ENCODE measurements at places on chromosomes 7 and 10. TPM values are rescaled to one million over a fixed set of nuclear protein-coding genes. Genes with fewer than 3 reads are reported as not detected.
A peak's percentile ranks its signal among the peaks of the same experiment; 100 is the strongest.

The SDK1 gene
- 10.1 TPM for total RNA-seq

The ZNF25 gene
- total RNA-seq, result 4.9 TPM

DNA sequence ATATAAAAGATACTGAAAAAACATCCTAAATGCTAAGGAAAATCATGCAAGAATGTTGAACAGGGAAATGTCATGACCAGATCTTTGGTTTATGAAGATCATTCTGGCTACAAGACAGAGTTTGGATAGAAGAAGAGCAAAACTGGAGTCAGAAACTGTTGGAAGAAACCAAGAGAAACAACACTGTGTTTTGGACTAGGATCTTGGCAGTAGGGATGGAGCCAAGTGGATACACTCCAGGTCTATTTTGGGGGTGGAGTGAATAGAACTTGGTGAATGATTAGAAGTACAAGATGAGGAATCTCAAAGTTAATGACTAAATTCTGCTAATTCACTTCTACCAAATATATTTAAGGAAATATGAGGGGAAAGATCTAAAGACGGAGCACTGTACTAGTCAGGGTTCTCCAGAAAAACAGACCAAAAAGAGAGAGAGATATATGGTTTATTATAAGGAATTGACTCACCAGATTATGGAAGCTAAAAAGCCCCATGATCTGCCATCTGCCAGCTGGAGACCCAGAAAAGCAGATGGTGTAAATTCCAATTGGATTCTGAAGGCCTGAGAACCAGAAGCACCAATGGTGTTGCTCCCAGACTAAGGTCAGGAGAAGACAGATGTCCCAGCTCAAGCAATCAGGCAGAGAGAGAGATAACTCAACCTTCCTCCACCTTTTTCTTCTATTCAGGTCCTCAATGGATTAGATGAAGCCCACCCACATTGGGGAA is 254.9 kb downstream of the TRIL start:
- no peak overlapping the region for H3K27ac ChIP-seq
- no peak overlapping the region for H3K4me3 ChIP-seq
- DNase-seq, result no peak
- no peaks in the 10 kb centered on the region for H3K36me3 ChIP-seq

The STRA8 gene
- total RNA-seq, result not detected

The CTAGE8 gene
- 5.4 TPM for total RNA-seq

The TMEM176A gene
- total RNA-seq, result 30.8 TPM

The TAS2R41 gene
- not detected for total RNA-seq

DNA sequence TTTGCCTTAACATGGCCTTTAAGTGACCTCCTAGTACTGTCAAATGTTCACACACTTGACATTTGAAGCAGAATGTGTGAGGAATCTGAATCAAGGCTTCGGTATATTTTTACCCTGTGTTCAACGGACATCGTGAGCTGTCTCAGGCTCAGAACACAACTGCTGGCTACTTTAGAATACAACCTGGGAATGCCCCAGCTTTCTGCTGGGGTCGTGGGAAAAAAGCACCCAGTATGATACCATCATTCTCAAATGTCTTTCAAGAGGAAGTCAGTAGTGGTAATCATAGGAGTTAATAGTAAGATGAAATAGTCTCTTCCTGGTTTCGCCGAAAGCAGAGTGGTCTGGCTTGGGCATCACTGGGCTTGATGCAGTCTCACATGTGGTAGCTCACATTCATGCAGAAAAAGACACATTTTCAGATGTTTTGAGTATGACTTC is 67.2 kb downstream of the CREB5 start:
- H3K4me1 ChIP-seq, result no peaks in the 10 kb centered on the region
- no peaks in the 10 kb centered on the region for H3K27me3 ChIP-seq
- H3K4me3 ChIP-seq, result no peak overlapping the region
- no peaks in the 10 kb centered on the region for H3K36me3 ChIP-seq
- no peak for DNase-seq

DNA sequence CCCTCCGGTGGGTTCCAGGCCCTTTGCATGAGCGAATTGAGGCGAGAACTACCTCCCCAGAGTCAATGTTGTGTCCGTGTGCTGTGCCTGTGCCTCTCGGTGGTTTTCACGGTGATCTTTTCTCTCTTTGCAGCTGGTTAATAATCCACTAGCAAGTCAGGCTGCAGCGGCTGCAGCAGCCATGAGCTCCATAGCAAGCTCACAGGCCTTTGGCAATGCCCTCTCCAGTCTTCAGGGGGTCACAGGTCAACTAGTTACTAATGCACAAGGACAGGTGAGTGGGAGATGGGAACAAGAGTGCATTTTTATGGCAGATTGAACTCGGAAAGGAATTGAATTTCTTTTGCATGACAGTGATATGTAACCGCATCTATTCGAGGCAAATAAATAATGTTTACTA is 159.7 kb upstream of the YAE1 start:
- no peaks in the 10 kb centered on the region for H3K4me1 ChIP-seq
- no peak overlapping the region for H3K4me3 ChIP-seq
- no peaks in the 10 kb centered on the region for H3K36me3 ChIP-seq
- H3K27ac ChIP-seq, result peak overlapping the region; percentile 5

- H3K4me3 ChIP-seq, result no peak overlapping the region
- DNase-seq, result no peak
- H3K27ac ChIP-seq, result no peak overlapping the region
- peaks cover 13% of the 10 kb centered on the region for H3K4me1 ChIP-seq
- no peaks in the 10 kb centered on the region for H3K27me3 ChIP-seq
Observed at GRCh38 chr10:22690614-22691431, 23.6 kb downstream of the PIP4K2A start.

DNA sequence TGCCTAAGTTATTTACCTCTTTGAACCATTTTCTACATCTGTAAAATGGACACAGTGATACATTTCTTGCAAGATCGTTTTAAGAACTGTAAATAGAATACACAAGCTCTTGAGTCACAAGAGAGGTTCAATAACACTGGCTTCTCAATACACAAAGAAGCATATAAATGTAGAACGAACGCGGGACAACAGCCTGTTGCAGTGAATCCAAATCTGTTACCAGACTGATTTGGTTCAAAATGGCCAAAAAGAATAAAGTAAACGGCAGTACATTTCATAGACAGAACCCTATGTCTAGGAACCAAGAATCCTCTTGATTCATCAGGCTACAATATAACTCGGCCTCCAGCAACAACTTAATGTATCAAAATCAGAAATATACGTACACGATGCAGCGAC is 701 bp downstream of the MTPAP start:
- H3K36me3 ChIP-seq, result no peaks in the 10 kb centered on the region
- H3K4me3 ChIP-seq, result peak overlapping the region; percentile 94
- DNase-seq, result no peak
- H3K27ac ChIP-seq, result peak overlapping the region; percentile 88

DNA sequence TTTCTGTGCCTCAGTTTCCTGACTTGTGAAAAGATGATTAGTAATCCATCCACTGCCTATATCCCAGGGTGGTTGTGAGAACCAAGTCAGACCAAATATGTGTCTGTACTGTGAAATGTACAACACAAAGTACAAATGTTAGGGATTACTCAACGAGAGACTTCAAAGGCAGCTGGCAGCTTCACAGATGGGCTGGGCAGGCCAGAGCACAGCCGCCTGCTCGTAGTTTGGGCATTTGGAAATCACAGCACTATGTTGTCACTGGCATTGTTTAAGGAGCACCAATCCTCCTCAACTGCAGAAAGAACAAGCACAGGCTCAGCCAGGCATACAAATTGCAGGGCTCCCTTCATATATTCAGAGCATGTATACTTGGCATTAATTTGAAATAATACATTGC is 64.5 kb upstream of the C10orf90 start:
- H3K4me1 ChIP-seq, result no peaks in the 10 kb centered on the region
- H3K27ac ChIP-seq, result no peak overlapping the region
- no peak for DNase-seq
- no peaks in the 10 kb centered on the region for H3K27me3 ChIP-seq
- H3K4me3 ChIP-seq, result no peak overlapping the region

- H3K27me3 ChIP-seq, result no peaks in the 10 kb centered on the region
- H3K27ac ChIP-seq, result no peak overlapping the region
- no peak overlapping the region for H3K4me3 ChIP-seq
- no peaks in the 10 kb centered on the region for H3K36me3 ChIP-seq
- no peaks in the 10 kb centered on the region for H3K4me1 ChIP-seq
Observed at GRCh38 chr7:31647511-31647910, 39.5 kb upstream of the PPP1R17 start.

DNA sequence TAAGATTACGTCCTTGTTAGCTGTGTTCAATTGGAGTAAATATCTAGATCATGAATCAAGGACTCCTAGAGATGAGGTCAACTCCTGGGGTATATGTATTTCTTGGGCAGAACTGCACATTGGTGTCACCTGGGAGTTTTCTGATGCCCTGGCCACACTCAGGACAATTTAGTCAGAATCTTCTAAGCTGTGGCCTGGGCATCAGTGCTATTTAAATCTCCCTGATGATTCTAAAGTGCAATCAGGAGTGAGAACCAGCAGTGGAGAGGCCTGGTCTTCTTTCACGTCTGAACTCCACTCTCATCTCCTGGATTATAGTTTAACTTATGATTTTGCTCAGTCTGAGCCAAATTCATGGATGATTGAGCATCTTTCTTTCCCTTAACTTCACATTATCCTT is 218.0 kb downstream of the BMPER start:
- no peak for DNase-seq
- no peak overlapping the region for H3K4me3 ChIP-seq
- H3K27ac ChIP-seq, result no peak overlapping the region

The LBX1 gene
- not detected for total RNA-seq

The TACR2 gene
- total RNA-seq, result 13.3 TPM

DNA sequence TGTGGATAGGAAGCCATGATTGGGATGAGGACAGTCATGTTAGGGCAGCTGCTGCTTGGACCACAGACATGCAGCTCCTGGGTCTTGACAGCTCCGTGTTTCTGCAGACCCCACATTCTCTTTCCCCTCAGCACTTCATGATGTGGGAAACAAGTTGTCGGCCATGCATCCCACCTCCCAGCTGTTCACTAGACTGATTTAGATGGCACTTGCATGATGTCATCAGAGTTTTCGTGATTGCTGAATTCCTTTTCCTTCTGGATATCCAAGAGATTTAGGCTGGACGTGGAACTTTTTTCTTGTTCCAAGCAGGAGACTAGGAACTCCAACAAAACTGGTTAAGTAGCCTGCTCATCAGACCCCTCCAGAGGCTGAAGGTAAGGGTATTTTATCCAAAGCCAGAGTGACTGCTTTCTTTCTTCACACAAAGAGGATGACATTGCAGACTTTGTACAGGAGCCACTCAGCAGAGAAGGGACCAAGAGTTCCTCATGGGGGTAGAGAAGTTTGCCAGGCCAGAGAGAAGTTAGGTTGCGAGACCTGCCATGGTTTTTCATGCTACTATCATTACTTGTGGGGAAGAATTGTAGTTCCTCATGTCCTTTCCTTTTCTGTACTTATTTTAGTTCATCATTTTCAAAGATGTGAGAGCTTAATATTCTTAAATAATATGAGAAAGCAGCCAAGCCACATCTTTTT is 117.7 kb upstream of the GJD4 start:
- no peak overlapping the region for H3K27ac ChIP-seq
- H3K4me3 ChIP-seq, result no peak overlapping the region
- no peaks in the 10 kb centered on the region for H3K27me3 ChIP-seq
- no peak for DNase-seq
- H3K36me3 ChIP-seq, result no peaks in the 10 kb centered on the region

The DNA2 gene
- total RNA-seq, result 16.3 TPM

DNA sequence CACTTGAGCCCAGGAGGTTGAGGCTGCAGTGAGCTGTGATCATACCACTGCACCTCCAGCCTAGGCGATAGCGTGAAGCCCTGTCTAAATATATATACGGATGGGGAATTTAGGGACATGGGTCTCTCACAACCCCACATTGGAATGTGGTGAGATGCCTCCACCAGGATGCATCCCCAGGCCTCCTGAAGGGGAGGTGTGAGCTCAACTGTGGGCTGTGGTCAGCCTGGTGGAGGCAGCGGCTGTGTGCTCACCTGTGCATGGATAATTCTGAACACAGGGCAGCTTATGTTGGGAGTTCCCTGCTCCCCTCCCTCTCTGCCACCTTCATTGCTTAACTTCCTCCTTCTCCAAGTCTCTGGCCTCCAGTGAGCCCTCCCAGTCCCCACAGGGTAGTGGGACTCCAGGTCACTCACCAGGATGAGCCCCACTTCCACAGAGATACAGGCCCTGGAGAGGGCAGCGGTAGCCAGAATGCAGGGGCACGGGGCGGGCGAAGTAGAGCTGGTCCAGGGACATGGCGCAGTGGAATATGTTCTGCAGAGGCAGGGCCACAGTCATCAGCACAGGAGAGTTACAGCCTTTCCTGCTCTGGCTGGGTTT is 30.4 kb downstream of the PYROXD2 start:
- H3K4me3 ChIP-seq, result no peak overlapping the region
- H3K4me1 ChIP-seq, result no peaks in the 10 kb centered on the region
- DNase-seq, result no peak
- no peak overlapping the region for H3K27ac ChIP-seq
- no peaks in the 10 kb centered on the region for H3K27me3 ChIP-seq
- H3K36me3 ChIP-seq, result peaks cover 48% of the 10 kb centered on the region

- no peaks in the 10 kb centered on the region for H3K36me3 ChIP-seq
- DNase-seq, result no peak
- no peak overlapping the region for H3K4me3 ChIP-seq
- H3K27me3 ChIP-seq, result no peaks in the 10 kb centered on the region
Observed at GRCh38 chr10:111425459-111425858, 348.6 kb downstream of the ADRA2A start.

GRCh38 chr7:106129291-106129690 is 17.2 kb upstream of the SYPL1 start:
- no peak overlapping the region for H3K27ac ChIP-seq
- H3K4me1 ChIP-seq, result no peaks in the 10 kb centered on the region
- DNase-seq, result no peak
- no peaks in the 10 kb centered on the region for H3K36me3 ChIP-seq

- peaks cover 4% of the 10 kb centered on the region for H3K4me1 ChIP-seq
- peak; percentile 89 for DNase-seq
- no peak overlapping the region for H3K4me3 ChIP-seq
- no peaks in the 10 kb centered on the region for H3K27me3 ChIP-seq
Observed at GRCh38 chr7:5450549-5451327, 27.1 kb upstream of the TNRC18 start.

The TMEM196 gene
- not detected for total RNA-seq

The ADCYAP1R1 gene
- total RNA-seq, result 4.8 TPM

GRCh38 chr10:75406462-75407223 is 5.1 kb upstream of the ZNF503 start:
- no peak overlapping the region for H3K4me3 ChIP-seq
- DNase-seq, result peak; percentile 15
- peak overlapping the region; percentile 95 for H3K27ac ChIP-seq
- no peaks in the 10 kb centered on the region for H3K27me3 ChIP-seq

- H3K27ac ChIP-seq, result no peak overlapping the region
- no peaks in the 10 kb centered on the region for H3K4me1 ChIP-seq
- no peak overlapping the region for H3K4me3 ChIP-seq
Observed at GRCh38 chr7:149750122-149750845, 23.1 kb downstream of the ZNF467 start.

DNA sequence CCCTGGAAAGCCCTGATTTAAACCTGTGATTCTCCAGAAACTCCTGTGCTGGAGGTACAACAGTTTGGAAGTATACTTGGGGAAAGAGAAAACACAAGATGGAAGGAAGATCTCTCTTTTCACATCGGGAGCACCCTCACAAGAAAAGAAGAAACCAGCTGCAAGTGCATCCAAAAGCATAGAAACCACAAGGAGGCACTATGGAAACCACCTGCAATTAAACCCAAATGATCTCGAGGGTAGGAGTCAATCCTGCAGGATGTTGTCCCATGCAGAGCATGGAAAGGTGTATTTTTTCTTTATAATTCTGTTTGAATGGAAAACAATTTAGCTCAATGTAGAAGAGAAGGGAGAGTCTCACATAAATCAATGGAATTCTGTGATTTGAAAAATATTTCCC is 210.5 kb downstream of the TWIST1 start:
- no peak overlapping the region for H3K4me3 ChIP-seq
- H3K27me3 ChIP-seq, result no peaks in the 10 kb centered on the region
- no peaks in the 10 kb centered on the region for H3K4me1 ChIP-seq

The CDNF gene
- total RNA-seq, result 4.2 TPM
